ENCODE measurements at places on chromosomes 16 and 17.

DNA sequence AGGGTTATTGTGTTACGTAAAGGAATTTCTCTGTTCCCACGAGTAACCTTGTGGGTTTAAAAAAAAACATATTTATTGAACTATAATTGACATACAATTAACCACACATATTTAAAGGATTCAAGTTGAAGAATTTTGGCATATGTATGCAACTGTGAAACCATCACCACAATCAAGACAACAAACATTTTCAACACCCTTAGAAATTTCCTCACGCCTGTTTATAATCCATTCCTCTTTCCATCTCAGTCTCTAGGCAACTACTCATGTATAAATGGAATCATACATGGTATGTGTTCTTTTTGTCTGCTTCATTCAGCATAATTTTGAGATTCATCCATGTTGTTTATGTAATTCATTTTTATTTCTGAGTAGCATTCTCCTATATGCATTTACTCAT lies 104.0 kb downstream of the MRTFB start:
- DNase-seq: no peak

GRCh38 chr17:81457917-81458555 lies 54.6 kb downstream of the ACTG1 start:
- DNase-seq: no peak

DNA sequence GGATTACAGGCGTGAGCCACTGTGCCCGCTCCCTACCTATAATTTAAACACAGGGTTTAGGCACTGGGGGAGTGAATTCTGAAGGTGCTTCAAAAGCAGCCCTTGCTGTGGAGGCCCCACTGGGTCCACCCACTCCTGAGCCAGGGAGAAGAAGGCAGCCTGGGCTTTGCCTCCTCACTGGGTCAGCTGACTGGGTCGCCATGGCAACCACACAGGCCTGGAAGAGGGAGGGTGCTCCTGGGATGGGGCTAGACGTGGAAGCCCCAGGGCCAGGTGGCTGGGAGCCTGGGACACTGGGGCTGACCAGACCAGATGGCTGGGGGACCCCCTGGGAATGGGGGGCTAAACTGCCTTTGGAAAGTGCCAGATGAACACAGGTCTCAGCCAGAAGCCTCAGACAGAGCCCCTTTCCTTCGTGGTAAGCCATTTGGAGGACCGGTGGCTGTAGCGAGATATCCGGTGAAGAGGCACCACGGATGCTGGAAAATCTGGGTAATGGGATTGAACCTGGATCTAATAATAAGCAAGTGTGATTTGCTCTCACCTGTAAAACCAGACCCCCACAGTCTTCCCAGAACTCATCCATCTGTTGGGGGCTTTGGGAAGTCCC lies 32.9 kb downstream of the TRARG1 start:
- no peak for DNase-seq

- DNase-seq: no peak
Observed at GRCh38 chr17:15456496-15456895, 10.9 kb downstream of the CDRT4 start.

DNA sequence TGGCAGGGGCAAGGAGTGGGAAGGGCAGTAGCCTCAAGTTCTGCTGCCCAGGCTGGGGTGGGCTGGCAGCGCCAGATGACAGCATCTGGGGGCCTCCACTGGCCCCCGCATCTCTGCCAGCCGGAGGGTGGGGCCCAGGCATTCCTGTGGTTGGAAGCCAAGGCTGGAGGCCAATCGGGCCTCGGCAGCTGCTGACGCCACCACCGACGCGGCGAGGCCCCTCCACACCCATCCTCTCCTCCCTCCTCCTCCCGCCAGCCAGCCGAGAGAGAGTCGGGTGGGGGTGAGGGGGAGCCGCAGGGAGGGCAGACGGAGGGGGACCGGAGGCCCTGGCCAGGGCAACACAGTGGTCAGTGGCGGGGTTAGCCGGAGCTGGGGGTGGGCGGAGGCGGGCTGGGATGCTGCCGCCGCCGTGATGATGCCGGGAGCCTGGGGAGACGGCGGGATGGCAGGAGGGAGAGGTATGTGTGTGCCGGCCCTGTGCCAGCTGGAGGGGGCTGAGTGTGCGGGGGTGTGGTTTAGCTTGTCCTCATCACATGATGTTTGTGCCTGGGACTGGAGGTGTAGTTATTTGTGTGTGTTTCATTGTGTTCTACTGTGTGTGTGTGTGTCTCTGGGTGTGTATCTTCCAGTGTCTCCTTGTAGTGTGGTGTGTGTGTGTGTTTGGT lies 36.6 kb downstream of the ARHGAP23 start:
- peak; percentile 26 for DNase-seq

- DNase-seq: peak; percentile 62
Observed at GRCh38 chr17:62064791-62065563, at the start of gene MED13. Gene MED13 (minus strand): TSS chr17:62065278. CDS start chr17:62065205, 73 bp downstream.

GRCh38 chr17:74601944-74602572 lies 10.0 kb upstream of the CD300LD start:
- DNase-seq: peak; percentile 61

DNA sequence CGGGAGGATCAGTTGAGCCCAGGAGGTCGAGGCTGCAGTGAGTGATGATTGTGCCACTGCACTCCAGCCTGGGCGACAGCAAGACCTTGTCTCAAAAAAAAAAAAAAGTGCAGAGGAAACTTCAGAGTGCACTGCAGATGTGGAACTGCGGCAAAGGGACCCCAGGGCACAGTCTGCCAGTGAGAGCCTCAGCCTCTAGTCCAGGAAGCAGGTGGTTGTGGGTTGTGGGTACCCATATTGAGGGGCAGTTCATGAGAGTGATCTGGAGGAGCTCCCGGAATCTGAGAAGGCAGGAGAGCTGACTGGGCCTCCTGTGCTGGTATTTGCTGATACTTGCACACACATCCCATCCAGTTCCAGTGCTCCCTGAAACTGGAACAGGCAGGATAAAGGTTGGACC lies 13.1 kb downstream of the FOXN1 start:
- no peak for DNase-seq

DNA sequence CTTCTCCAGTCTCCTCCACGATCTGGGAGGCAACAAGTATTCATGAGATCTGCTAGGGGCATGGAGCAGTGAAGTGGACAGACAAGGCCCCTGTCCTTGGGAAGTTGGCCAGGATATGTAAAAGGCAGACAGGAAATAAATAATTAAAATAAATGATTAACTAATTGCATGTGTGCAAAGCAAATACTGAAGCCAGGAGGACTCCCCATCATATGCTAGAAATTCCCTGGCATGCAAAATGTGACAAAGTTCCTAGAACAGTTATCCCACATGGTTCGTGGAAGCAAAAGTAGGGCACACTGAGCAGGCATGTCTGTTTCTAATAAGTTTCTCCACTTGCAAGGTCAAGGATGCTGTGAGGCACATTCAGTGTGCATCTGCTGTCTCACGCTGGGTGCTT lies 86.8 kb downstream of the CDYL2 start:
- DNase-seq: no peak

GRCh38 chr17:68514831-68515635 lies 2.8 kb downstream of the PRKAR1A start:
- no peak for DNase-seq

- DNase-seq: no peak
Observed at GRCh38 chr16:77556201-77556873, 121.5 kb upstream of the ADAMTS18 start.

DNA sequence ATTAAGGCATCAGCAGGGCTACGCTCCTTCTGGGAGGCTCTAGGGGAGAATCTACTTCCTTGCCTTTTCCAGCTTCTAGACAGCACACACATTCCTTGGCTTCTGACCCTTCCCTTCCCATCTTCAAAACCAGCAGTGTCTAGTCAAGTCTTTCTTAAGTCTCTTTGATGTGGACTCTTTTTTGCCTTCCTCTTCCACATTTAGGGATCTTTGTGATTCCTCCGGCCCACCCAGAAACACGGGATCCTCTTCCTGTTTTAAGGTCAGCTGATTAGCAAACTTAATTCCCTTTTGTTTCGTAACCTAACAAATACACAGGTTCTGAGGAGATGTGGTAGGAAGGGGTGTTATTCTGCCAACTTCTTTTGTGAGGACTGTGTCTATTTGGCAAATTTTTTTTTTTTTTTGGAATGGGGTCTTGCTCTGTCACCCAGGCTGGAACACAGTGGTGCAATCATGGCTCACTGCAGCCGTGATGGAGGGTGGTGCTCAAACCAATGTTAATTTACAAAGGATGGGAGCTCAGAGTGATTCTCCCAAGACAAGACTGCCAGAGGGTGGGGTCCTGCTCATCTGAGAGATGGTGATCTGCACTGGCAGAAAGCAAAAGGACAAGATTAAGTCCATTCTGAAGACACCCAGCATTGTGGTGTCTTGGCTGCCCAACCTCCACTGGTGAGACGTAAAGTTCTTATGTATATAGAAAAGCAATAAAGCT lies 14.7 kb downstream of the KNOP1 start:
- DNase-seq: no peak

GRCh38 chr16:86630471-86630870 lies 52.1 kb downstream of the FOXL1 start:
- DNase-seq: no peak

- no peak for DNase-seq
Observed at GRCh38 chr17:75568412-75569255, 19.0 kb upstream of the MYO15B start.

DNA sequence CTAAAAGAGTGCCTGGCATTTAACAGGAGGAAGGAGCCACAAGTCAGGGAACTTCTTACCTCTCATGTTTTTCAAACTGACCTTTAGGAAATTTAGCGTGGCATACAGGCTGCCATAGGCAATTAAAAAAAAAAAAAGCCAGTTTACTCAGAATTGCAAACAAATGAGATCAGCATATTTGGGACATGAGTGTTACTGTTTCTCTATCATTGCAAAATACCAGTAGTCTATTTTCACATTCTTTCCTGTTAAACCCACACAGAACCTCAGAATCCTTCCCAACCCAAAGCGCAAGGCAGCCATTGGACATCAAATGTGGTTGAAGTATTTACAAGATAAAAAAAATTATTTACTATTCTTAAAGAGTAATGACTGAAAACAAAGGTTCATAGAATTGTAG lies 366.4 kb upstream of the DYNLRB2 start:
- DNase-seq: no peak

- DNase-seq: no peak
Observed at GRCh38 chr17:27538156-27538955, 82.1 kb downstream of the KSR1 start.

- no peak for DNase-seq
Observed at GRCh38 chr16:12133729-12134128, 157.2 kb downstream of the SNX29 start.

Data from Peyer's patch (tissue), 4 donors.